Effector memory CD8-positive, alpha-beta T cell (primary cell): ENCODE measurements at places on chromosomes 3 and 15.

DNA sequence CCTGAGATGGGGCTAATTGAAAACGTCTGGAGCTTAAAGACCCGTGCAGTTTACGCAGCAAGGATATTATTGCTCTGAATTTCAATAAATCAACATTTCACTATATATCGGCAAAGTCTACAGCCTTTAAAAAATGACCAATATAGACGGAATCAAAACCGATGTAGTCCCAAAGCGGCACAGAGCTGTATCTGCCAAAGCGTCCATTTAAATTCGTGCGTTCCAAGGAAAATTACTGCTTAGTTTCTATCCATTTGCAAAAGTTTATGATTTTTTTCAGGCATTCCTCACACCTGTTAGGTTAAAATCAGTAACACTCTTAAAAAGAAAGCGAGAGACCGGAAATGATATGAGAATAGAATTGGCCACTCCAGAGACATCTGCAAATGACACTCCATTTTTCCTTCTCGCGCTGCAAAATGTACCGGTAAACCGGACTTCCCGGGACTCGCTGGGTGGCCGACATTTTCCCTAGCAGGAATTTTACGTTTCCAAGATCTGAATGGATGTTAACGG is 777 bp upstream of the EIF4A2 start:
- no peak for DNase-seq

- DNase-seq = no peak
Measured at GRCh38 chr3:112233083-112233482, 60.9 kb downstream of the SLC9C1 start.

DNA sequence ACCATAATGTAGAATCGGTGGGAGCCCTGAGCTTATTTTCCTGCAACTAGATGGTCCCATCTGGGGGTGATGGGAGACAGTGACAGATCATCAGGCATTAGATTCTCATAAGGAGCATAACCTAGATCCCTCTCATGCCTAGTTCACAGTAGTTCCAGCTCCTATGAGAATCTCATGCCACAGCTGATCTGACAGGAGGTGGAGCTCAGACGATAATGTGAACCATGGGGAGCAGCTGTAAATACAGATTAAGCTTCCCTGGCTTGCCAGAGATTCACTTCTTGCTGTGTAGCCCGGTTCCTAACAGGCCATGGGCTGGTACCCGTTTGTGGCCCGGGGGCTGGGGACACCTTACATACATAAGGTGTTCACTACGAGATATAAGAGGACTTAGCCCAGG is 67.5 kb upstream of the LRRFIP2 start:
- no peak for DNase-seq

DNA sequence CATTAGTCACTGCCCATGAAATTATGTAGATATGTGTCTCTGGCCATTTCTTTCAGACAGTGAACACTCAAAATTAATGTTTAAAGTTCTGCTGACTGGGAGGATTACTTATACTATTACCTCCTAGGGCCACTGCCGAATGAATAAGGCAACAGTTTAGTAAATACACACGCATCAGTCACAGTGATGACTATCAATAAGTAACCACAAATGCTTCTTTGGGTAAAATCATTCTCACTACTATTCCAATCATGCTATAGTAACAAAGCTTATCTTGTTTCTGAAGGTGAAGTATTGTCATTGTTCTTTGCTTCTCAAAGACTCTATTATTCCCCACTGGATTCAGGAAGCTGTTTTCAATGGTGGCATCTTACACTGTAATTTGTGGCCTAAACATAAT is 478.8 kb downstream of the EPHA3 start:
- no peak for DNase-seq

DNA sequence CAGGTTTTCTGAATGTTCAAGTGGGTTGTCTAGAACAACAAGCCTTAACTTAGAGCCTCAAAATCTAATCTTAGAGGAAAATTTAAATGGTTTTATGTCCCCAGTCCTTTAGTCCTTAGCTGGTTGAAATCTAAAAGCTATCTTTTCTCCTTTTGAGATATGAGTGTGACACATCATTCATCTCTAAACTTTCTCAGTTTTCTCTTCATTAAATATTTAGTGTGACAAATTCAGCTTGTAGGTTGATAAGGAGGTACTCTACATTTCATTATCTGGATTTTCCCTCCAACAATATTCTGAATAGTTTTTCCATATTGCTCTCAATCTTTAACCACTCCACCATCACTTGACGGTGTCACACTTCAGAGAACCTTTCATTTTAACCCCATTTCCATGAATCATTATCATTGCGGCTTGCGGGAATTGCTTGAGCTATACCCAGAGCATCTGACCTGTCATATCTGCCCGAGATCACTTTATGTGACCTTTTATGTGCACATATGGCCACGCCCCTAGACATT is 16.1 kb upstream of the ATP8B4 start:
- DNase-seq = no peak

- DNase-seq = no peak
Measured at GRCh38 chr3:55461896-55462295, 25.2 kb downstream of the WNT5A start.

DNA sequence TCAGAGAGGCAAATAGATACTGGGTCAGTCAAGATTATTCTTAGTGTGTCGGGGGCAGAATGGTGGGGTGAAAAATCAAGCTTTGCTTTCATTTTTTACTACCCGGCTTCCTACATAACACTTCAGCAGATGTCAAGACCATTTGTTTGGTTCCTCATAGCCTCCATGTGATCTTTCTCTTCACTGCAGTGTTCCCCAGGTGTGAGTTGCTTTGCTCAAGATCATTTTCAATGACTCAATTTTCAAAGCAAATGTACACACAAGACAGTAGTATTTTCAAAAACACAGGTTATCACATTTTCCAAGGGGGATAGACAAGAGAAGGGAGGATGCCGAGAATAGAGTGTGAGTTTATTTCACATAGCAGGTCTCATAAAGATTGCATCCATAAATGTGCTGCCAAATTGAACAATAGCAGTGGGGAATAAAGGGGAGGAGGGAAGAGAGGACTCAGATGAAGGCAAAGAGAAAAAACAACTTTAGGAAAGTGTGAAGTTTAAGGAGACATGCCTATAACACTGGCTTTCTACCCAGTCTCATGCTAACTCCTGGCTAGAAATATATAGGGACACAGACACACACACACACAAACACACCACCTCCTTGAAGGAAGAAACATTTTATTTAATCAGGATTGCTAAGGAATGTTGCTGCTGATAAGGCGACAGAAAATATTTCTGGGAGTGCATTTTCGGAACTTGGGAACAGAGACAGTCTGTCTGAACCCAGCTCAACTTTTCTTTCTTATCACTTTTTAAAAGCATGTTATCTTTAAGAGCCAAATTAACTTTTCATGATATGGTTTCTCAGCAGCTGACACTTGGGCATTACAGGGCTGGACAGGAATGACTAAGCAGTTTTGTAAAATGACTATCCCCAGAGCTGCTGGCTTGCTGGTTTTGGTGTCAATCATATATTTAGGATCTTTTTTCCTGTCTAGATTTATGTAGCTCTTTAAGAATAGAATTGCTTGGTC is 402.4 kb downstream of the RBMS3 start:
- no peak for DNase-seq

DNA sequence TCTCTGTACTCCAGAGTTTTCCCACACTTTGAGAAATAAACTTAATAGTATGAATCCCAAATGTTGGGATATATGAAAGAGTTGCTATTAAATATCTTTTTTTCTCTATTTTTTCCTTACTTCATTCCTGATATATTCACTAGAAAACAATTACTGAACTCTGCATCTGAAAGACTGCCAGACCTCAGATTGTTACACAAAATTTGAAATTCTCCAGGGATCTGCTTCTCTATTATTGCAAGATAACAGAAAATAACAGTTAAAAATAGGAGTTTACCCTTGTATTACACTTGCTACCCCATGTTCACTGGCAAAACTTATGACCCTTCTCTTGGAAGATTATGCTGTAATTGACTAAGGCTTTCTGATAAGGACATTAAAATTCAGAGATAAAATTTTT is 11.7 kb upstream of the P3H2 start:
- DNase-seq = no peak

GRCh38 chr3:73437828-73438227 is 186.9 kb downstream of the PDZRN3 start:
- DNase-seq = no peak

DNA sequence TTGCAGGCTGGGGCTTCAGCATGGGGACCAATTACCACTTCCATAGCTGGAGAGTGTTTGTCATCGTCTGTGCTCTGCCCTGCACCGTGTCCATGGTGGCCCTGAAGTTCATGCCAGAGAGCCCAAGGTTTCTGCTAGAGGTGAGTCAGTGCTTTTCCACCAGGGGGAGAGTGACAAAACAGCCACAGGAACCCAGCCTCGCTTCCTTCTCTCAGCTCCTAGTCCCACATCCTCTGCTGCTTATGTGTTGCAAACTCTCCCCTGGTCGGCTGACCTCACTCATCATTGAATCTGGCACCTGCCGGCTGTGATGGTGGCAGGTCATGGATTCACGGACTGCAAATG is 158.3 kb downstream of the SV2B start:
- DNase-seq = no peak

DNA sequence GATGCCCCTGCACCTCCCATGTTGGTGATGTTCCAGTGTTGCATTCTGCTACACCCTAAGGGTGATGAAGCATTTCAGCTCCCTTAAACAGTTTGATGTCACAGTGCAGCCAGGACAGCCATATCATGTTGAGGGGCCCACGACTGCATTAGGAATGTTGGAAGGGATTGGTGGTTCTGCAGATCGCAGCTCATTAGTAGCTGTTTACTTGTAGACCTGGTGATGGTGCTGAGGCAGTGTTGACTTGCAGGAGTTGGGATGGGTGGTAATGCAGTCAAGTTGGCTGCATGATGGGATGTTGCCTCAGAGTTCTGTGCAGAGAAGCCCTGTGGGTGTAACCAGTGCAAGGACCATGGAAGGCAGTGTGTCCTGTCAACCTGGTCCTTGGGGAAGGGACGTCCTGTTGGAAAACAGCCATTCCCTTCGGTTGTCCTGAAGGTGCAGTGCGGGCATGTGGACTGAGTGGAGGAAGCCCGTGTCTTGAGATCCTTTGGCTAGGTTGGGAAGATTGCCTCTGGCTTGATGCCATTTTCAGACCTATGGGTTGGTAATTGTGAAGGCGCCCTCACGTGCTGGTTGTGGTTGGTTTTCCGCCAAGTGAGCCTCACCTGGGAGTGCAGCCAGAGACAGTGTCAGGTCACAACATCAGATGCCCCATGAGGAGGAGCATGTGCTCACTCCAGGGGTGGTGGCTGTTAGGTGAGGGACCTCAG is 100.7 kb downstream of the SNRPN start:
- no peak for DNase-seq

DNA sequence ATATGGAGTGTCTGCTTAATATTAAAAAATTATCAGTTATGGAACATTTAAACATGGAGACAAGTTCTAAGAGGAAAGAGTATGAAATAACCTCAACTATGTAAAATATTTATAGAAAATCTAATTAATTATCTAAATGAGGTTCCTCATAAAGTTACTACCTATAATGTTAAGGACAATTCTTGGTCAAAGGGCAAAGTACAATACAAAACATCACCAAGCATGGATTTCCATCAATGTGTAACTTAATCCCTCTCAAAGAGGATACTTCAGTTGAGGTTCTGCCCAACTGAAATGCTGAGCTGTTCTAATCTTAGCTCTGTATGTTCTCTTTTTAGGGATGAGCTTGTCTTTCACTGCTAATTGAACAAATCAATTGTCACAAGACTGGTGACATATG is 56.0 kb upstream of the CHRM5 start:
- no peak for DNase-seq

DNA sequence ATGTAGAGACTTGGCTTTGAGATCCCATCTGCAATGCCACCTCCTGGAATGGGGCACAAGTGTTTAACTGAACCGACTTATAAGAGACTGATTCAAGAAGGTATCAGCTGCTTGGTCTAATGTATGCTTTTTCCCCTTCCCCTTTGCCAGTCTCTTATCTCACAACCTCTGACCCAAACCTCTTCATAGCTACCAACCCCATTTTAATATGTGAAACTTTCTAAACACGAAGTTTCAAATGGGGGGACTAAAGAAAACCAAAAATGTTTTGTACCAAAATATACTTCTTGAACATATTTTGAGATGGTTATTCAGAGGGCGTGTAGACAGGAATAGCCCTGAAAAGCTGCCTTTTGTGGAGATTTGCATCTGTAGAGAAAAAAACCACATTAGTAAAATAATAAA is 73.1 kb downstream of the OXSM start:
- DNase-seq = no peak
